ENCODE measurements at places on chromosomes 5 and 9. TPM values are rescaled to one million over a fixed set of nuclear protein-coding genes. Genes with fewer than 3 reads are reported as not detected.

DNA sequence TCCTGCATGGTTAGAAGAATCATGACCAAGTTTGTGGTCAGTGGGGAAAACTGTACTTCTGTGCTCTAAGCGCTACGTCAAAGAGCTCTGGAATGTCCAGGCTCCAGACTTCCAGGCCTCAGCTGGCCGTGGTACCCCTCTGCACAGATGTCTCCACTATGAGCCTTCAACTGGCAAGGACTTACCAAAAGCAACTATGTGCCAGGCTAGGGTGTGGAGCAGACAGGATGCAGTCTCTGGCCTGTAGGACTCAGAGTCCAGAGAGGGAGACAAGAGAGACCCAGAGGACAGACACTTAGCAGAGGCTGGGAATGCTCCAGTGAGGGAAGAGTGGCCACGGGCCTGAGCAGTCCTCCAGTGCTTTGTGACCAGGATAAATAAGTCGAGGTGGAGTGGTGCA, 31.0 kb upstream of the TCF7 start:
- no peak overlapping the region for H3K27ac ChIP-seq
- no peak for DNase-seq
- no peaks in the 10 kb centered on the region for H3K27me3 ChIP-seq
- H3K36me3 ChIP-seq = no peaks in the 10 kb centered on the region

GRCh38 chr5:173789031-173789920, 98.9 kb upstream of the CPEB4 start:
- no peaks in the 10 kb centered on the region for H3K36me3 ChIP-seq
- no peaks in the 10 kb centered on the region for H3K4me1 ChIP-seq
- no peak overlapping the region for H3K4me3 ChIP-seq
- H3K27ac ChIP-seq = no peak overlapping the region
- no peak for DNase-seq

- no peaks in the 10 kb centered on the region for H3K27me3 ChIP-seq
- H3K4me1 ChIP-seq = no peaks in the 10 kb centered on the region
- DNase-seq = no peak
- no peak overlapping the region for H3K27ac ChIP-seq
These were observed 310.9 kb downstream of the ACTL7B start for GRCh38 chr9:108544866-108545265.

- no peaks in the 10 kb centered on the region for H3K27me3 ChIP-seq
- H3K27ac ChIP-seq = no peak overlapping the region
These were observed 37.3 kb upstream of the ADRA1B start for GRCh38 chr5:159878988-159879471.

COL23A1 gene
- 0.03 TPM for polyA plus RNA-seq

DNA sequence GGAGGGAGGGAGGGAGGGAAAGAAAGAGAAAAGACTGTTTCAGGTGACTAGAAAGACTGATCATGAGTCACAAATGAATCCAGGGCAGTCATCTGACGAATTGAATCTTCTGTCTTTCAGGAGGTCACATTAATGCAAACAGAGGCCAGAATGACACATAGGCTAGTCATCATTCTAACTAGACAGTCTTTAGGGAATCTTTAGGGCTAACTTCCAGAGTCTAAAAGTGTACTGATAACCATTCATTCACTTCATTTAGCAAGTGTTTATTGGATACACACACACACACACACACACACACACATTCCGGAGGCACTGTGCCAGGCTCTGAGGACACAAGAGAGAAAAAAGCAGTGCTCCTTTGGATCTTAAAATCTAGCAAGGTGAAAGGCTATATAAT, 156.7 kb downstream of the EBF1 start:
- H3K4me3 ChIP-seq = no peak overlapping the region
- H3K4me1 ChIP-seq = peaks cover 6% of the 10 kb centered on the region
- no peak overlapping the region for H3K27ac ChIP-seq
